ENCODE measurements at places on chromosomes 12 and 14.
A peak's percentile ranks its signal among the peaks of the same experiment; 100 is the strongest.

GRCh38 chr14:91373591-91374254 lies 43.9 kb downstream of the CCDC88C start:
- DNase-seq: no peak

DNA sequence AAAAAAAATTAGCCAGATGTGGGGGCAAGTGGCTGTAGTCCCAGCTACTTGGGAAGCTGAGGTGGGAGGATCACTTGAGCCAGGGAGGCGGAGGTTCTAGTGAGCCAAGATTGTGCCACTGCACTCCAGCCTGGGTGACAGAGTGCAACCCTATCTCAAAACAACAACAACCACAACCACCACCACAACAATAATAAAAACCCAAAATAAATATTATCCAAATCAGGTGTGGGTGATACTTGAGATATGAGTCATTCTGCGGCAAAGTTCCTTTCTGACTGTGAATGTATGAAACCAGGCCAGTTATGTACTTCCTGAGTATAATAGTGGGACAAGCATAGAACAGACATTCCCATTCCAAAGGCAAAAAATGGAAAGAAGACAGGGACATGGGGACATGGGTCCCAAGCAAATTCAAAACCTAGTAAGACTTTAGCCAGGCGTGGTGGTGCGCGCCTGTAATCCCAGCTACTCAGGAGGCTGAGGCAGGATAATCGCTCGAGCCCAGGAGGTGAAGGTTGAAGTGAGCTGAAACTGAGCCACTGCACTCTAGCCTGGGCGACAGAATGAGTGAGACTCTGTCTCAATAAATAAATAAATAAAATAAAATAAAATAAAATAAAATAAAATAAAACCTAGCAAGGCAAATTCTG lies 9.7 kb upstream of the ERC1 start:
- no peak for DNase-seq

DNA sequence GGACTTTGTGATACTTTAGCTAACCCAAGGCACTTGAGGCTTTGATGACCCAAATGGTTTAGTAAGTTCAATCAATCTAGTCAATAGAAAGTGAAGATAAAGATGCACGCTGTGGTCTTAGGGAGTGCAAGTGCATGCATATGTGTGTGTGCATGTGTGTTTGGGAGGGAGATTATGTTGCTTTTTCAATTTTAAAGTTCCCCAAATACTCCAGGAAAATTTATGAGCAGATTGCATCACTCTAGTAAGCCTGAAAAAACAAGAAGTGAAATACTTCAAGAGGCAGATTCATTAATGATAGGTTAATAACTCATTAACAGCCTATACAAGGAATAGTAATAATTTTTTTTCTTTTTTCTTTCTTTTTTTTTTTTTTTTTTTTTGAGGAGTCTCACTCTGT lies 12.4 kb upstream of the SIX1 start:
- DNase-seq: no peak

DNA sequence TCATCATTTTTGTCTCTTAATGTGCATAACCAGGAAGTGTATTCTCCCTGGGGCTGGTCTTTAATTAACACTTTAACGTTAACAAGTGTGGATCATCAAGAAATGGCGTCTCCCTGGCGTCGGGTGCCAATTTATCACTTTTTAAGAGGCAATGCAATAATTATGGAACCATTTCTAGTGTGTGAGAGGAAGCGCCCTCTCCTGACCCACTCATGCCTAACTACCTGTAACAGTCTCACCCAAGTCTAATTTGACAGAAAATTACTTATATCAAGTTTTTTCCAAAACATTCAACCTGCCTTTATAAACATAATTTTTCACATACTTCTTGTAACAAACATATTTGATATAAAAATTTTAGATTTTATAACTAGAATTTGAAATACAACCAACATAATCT lies 905.3 kb upstream of the MDGA2 start:
- DNase-seq: no peak

DNA sequence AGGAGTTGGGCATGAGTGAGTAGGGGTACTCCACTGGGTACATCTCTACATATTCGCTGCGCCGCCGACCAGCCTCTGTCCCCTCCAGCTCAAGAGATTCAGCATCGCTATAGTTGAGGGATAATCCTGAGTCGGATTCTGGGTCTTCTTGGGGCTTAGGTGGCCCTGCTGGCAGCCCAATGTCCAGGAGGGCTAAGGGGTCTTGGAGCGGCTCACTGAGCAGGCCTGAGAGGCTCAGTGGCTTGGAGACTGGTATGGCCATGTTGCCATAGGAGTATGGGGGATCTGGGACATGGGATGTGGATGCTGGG lies 7.9 kb downstream of the NFE2 start:
- no peak for DNase-seq

DNA sequence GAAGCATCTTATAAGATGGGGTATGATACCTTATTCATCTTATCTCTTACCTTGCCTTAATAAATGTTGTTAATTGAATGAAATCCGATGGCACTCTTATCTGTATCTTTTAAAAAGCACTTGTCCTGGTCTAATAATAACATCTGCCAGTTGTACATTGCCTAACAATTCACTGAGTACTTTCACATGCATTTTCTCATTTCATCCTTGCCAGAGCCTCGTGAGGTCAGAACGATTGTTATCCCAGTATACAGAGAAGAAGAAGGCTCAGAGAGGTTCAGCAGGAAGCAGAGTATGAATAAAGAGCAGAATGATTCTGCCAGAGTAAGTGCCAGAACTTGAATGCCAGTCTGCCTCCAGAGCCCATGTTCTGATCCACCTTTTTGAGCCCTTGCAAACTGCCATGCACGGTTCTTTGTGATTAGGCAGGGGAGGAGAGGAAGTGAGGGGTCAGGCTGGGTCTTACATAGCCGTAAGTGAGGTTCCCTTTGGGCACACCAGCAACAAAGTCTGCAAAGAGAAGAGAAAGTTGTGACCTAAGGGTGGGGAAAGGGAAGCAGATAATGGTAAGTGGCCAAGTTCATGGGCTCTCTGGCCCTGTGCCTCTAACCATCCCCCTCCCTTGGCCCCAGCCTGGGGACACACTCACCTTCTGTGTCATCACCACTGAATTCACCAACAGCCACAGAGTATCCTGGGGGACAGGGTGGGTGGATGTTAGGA lies 11.7 kb downstream of the ITGA5 start:
- no peak for DNase-seq

DNA sequence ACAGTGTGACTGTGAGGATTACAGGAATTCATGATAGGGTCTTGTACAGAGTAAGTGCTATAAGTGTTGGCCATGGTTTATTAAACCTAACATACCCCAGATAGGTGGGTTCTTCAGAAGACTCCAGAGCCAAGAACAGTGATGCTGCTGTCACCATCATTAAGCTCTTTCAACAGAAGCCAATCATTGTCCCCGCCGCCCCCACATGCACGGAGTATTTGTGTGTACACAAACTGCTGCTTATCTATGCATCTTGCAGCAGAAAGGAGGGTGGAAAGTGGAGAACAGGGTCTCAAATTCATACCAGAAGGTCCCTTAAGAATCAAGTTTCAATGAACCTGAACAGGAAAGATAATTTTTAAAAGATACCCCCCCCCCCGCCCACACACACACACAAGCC lies 51.2 kb downstream of the TMCC3 start:
- no peak for DNase-seq

- no peak for DNase-seq
Measured at GRCh38 chr14:51458563-51458955, 193.2 kb upstream of the FRMD6 start.

GRCh38 chr14:22497671-22498093 lies 91.3 kb downstream of the DAD1 start:
- DNase-seq: no peak

GRCh38 chr12:131592972-131593371 lies 117.9 kb upstream of the SFSWAP start:
- no peak for DNase-seq

DNA sequence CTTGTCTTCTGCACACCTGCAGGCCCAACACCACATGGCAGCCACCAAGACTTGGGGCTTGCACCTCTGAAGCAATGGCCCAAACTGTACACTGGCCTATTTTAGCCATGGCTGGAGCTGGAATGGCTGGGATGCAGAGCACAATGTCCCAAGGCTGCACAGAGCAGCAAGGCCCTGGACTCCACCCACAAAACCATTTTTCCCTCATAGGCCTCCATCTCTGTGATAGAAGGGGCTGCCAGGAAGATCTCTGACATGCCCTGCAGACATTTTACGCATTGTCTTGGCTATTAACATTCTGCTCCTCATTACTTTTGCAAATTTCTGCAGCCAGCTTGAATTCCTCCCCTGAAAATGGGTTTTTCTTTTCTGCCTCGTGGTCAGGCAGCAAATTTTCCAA lies 22.1 kb downstream of the ATXN7L3B start:
- no peak for DNase-seq

DNA sequence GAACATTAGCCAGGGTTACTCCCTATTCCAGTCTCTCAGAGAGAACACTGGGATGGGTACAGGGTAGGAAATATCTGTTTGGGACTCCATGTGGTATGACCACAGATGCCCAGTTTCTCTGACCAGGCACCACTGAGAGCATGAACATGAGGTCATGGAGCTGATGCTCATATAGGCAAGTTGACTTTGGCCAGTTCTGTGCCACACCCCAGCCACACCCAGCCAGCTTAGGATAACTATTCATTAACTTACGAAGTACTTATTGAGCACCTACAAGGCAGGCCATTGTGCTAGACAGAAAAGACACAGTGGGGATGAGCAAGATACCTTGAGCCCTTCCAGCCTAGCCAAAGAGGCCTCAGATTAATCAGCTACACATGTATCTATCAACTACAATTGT lies 262.5 kb downstream of the DPF3 start:
- DNase-seq: no peak

DNA sequence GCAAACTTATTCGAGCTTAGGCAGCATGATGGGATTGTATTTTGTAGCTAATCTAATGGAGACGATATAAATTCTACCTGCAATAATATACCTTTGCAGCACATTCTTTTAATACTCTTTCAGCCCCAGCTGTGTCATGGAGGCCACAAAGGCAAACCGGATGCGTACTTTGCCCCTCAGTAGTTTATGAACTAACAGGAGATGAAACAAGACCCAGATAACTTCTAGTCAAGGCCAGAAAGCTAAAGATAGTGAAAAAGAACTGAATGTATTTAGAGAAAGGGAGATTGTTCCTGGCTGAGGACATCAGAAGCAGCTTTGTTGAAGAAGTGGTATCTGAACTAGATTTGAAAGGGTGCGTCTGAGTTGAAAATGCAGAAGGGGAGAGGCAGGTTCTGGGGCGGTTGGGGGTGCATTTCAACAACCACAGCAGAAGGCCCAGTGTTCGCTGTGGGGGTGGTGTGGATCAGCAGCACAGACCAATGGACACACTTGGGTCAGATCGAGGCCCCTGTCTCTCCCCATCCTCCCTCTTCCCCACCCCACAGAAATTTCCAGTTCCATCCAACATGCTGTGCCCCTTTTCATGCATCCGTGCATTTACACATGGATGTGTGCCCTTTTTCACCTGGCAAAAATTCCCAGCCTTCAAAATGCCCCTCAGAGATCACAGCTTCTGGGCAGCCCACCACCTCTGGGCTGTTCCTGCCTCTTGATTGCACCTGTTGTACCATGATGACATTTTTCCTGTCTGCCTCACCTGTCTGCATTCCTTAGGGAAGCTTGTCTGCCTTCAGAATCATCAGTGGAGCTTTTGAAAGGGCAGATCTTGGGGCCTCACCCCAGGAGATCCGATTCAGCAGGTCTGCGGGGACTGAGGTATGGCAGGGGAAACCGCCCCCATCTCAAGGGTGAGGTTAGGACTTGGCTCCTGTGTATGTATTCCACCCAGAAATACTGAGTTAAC lies 2.2 kb downstream of the ZNF839 start:
- no peak for DNase-seq

- no peak for DNase-seq
Measured at GRCh38 chr12:24845615-24846014, 103.3 kb downstream of the BCAT1 start.

- DNase-seq: no peak
Measured at GRCh38 chr14:54104601-54105145, 148.0 kb upstream of the BMP4 start.

DNA sequence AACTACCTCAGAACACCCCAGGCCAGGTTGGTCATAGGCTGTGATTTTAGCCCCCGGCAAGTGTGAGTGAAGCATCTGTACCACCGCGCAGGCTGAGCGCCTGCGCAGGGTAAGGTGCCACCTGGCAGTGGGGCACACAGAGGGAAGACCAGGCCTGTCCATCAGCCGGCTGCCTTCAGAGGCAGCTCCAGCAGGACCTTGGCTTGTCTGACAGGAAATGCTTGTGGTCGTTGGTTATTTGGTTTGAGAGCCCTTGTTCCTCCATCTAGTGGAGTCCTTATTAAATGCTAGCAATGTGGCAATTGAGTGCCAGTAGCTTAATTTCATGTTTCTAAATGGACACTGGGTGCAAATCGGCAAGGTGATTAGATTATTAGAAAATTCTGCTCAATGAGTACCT lies 27.5 kb downstream of the SLC25A29 start:
- no peak for DNase-seq

GRCh38 chr14:105622329-105622955 lies 96.1 kb downstream of the TMEM121 start:
- no peak for DNase-seq

DNA sequence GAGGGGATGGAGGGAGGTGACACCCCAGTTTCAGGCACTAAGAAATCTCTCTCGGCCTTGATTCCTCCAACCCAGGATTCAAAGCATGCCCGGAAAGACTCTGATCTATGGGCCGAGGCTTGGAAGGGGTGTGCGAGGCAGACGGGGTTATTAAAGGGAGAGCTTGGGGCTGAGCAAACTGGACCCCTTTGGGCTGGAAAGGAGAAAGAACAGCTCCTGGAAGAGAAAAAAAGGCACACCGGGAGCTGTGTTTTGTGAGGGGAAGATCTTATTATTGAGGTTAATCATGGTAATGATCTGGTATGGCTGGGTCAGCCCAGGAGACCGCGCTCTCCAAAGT lies 5.7 kb upstream of the HOXC4 start:
- no peak for DNase-seq

GRCh38 chr14:75906680-75907280 lies 75.0 kb downstream of the TGFB3 start:
- DNase-seq: peak; percentile 66

DNA sequence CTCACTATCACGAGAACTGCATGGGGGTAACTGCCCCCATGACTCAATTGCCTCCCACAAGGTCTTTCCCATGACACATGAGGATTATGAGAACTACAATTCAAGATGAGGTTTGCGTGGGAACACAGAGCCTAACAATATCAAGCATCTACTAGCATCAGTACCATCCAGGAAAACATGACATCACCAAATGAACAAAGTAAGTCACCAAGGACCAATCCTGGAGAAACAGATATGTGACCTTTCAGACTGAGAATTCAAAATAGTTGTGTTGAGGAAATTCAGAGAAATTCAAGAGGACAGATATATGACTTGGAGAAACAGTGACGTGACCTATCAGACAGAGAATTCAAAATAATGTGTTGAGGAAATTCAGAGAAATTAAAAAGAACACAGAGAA lies 65.8 kb upstream of the TMTC2 start:
- DNase-seq: no peak

- no peak for DNase-seq
Measured at GRCh38 chr12:68016136-68016535, 26.9 kb downstream of the IFNG-AS1 start.

GRCh38 chr12:114405519-114406271 lies at the start of gene TBX5:
Gene TBX5, minus strand, starts transcription at chr12:114406144. Its CDS starts 2,246 bp downstream, at chr12:114403898.
- no peak for DNase-seq
